Activated CD4-positive, alpha-beta memory T cell treated with anti-CD3 and anti-CD28 coated beads, Interleukin-2, amount 10 ng/mL, durations not matched to agents 7 days and 5 days (primary cell): ENCODE measurements at places on chromosomes 16 and 17.
A peak's percentile ranks its signal among the peaks of the same experiment; 100 is the strongest.

GRCh38 chr17:64460955-64461354, 12.0 kb downstream of the MILR1 start:
- H3K36me3 ChIP-seq, result peaks cover 2% of the 10 kb centered on the region
- peaks cover 5% of the 10 kb centered on the region for H3K27me3 ChIP-seq
- no peak overlapping the region for H3K27ac ChIP-seq
- DNase-seq, result no peak
- H3K4me1 ChIP-seq, result peaks cover 17% of the 10 kb centered on the region

- H3K36me3 ChIP-seq, result no peaks in the 10 kb centered on the region
- no peak for DNase-seq
- H3K4me1 ChIP-seq, result peaks cover 23% of the 10 kb centered on the region
Measured at GRCh38 chr16:8679151-8679550, 4.7 kb downstream of the ABAT start.

- no peaks in the 10 kb centered on the region for H3K4me1 ChIP-seq
- no peak for DNase-seq
- no peak overlapping the region for H3K27ac ChIP-seq
- no peaks in the 10 kb centered on the region for H3K36me3 ChIP-seq
- H3K4me3 ChIP-seq, result no peak overlapping the region
- peaks cover 35% of the 10 kb centered on the region for H3K27me3 ChIP-seq
Measured at GRCh38 chr17:61647047-61647446, 56.0 kb upstream of the NACA2 start.

DNA sequence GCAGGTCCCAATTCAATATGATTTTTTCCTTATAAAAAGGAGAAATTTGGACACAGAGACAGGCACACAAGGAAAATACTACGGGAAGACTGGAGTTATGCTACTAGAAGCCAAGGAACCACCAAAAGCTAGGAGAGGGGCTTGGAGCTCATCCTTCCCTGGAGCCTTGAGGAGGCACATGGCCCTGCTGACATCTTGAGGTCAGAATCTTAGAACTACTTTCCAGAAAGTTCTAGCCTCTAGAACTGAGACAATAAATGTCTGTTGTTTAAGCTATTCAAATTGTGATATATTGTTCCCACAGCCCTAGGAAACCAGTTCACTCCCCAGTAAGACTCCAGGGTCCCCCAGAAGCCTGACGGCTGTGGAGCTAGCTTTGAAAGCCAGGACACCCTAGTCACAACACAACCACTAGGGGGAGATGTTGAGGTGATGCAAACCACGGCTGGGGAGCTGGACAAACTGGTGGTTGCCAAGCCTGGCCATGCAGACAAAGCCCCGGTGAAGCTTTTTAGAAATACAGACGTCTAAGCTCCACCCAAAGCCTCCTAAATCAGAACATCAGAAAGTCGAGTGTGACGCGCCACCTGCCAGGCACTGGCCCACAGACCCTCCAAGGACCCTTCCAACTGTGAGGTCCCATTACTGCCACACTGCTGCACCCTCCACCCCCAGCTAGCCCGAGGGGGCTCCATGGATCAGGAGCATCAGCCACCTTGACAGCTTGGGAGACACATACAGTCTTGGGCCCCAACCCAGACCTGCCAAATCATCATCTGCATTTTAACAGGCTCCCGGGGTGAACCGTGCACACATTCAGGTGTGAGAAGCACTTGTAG, 106.4 kb downstream of the SLC39A11 start:
- peak; percentile 62 for DNase-seq
- H3K27ac ChIP-seq, result no peak overlapping the region
- no peaks in the 10 kb centered on the region for H3K27me3 ChIP-seq

GRCh38 chr17:34015253-34015652, 239.8 kb upstream of the CCL2 start:
- no peaks in the 10 kb centered on the region for H3K4me1 ChIP-seq
- DNase-seq, result no peak
- no peak overlapping the region for H3K4me3 ChIP-seq
- H3K27ac ChIP-seq, result no peak overlapping the region
- H3K36me3 ChIP-seq, result no peaks in the 10 kb centered on the region

- H3K36me3 ChIP-seq, result no peaks in the 10 kb centered on the region
- H3K27me3 ChIP-seq, result no peaks in the 10 kb centered on the region
- no peak overlapping the region for H3K4me3 ChIP-seq
- no peak for DNase-seq
- peaks cover under 1% of the 10 kb centered on the region for H3K4me1 ChIP-seq
- no peak overlapping the region for H3K27ac ChIP-seq
Measured at GRCh38 chr16:1520461-1520860, 13.0 kb upstream of the TMEM204 start.

- no peak overlapping the region for H3K4me3 ChIP-seq
- peaks cover 27% of the 10 kb centered on the region for H3K4me1 ChIP-seq
- no peak for DNase-seq
- H3K36me3 ChIP-seq, result peaks cover 3% of the 10 kb centered on the region
- H3K27me3 ChIP-seq, result peaks cover 9% of the 10 kb centered on the region
Measured at GRCh38 chr17:50889528-50890118, 23.5 kb upstream of the TOB1 start.

DNA sequence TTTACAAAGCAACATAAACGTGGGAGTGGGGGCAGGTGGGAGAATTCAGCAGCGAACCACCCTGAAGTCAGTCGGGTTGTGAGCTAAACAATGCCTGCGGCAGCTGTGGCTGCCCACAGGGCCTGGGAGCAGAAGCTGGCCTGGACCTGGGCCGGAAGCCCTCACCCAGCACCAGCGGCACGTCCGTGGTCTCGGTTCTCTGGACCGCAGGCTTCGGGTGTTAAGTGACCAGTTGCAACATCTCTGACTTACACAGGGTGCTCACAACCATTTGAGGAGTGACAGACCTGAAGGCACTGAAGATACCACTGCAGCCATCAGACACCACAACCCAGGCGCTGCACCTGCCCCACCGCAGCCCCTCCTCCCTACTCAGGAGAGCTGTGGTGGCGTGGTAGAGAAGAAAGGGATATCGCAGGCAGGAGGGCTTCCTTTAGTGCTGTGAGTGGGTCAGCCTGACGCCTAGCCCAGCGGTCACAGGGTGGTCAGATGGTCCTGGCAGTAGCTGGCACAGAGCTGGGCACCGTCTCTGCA, 33.8 kb downstream of the CBFA2T3 start:
- H3K27ac ChIP-seq, result no peak overlapping the region
- no peak overlapping the region for H3K4me3 ChIP-seq
